ENCODE measurements at places on chromosomes 2 and 18.

DNA sequence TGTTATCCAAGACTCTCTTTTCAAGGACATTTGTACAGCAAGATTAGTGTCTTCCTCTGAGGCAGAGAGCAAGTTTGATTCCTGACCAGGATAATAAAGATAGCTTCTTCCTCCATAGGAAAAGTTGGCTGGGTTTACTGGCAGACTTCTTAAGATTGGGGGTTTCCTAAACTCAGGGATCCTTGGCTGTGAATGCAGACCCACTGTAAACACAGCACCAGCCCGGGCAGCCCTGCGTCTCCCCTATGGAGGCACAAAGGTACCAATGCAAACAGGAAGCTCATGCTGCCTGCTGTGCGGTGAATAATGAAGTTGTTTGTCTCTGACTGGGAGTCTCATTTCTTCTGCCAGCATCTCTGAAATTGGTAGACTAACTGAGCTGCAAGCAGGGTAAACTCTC is 96.2 kb upstream of the ARHGAP28 start:
- no peak for DNase-seq

DNA sequence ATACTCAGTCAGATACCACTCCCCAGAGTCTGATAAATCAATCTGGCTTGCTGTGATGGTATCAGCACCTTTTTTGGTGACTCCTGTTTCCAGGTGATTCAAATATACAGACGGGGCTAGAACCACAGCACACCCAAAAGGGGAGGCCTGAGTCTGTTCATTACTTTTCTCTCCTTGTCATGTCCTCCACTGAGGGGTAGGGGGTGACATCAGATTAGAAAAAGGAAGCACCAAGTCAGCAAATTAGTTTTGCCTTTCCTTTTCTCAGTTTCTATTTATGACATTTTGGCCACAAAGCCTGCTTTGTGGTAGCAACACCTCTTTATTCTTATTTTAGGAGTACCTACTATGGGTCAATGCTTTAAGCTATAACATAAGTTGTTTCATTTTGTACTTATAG is 127.4 kb downstream of the CCDC102B start:
- DNase-seq, result no peak

GRCh38 chr2:178110681-178111080 is 1.6 kb upstream of the RBM45 start:
- no peak for DNase-seq

DNA sequence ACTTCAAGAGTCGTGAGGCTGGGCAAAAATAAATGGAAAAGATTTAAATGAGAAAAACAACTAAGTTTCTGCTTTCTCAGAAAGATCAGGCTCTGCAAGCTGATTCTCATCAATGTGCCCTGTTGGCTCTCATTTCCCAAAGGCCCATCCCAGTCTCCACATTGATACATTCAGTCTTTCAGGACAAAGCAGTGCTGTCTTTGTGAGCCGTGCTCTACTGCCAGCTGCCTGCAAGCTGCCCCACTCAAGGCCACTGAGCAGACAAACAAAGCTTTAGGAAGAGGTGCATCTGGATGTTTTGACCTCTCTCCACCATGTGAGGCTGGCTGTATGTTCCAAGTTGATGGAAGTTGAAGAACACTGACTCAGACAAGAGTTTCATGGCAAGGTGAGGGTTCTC is 48.8 kb downstream of the FSHR start:
- DNase-seq, result no peak

- DNase-seq, result peak; percentile 1
These were observed 114.7 kb upstream of the STON1 start for GRCh38 chr2:48414980-48415835.

GRCh38 chr2:96928277-96928781 is 58.1 kb downstream of the FAM178B start:
- no peak for DNase-seq

DNA sequence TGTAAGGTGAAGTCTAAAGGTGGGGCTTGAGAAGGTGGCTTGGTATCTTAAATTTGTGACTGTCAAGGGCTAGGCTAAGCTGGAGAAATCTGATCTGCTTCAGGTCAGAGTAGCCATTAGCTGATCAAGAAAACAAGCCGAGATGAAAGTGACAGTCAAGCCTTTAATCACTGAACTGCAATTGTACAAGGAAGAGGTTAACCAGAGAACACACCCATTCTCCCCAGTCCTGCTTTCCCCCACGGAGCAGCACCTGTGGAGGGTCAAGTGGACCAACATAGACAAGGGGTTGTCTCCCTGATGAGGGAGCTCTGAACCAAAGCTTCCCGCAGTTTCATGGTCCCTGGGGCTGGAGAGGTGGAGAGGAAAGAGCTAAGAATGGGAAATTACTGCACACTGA is 901.2 kb downstream of the DCC start:
- no peak for DNase-seq

- DNase-seq, result no peak
These were observed 89.7 kb downstream of the NPAS2 start for GRCh38 chr2:100909534-100910081.

- no peak for DNase-seq
These were observed 27.7 kb upstream of the ATRAID start for GRCh38 chr2:27184115-27184514.

GRCh38 chr2:70094978-70095719 is 7.9 kb downstream of the PCBP1 start:
- DNase-seq, result no peak

- no peak for DNase-seq
These were observed 15.5 kb downstream of the CUL3 start for GRCh38 chr2:224569654-224570053.

DNA sequence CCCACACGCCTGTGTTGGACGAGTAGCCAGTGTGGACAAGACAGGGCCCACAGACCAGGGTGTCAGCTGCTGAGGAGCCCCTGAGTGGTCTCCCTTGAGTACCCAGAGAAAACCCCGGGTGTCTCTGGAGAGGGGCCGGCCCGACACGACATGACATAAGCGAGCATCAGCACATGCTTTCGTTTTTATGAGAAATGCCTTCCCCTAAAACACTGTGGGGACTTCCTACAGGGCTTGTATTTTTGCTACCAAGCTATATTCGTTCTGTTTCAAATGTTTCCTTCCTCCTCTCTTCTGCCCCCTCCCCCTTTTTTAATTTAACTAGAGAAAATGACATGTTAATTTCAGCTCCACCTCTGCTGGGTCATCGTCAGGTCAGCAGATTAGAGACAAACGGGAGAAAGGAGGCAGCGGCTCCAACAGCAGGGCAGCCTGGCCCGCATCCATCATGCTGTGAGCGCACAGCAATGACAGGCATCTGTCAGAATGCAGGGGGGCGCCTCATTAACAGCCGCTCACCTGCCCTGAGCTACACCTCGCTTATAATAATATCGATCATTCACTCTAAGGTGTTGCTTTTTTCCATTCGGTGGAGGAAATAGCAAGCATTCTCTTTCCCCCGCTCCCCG is 286.2 kb downstream of the ZNF516 start:
- DNase-seq, result no peak

GRCh38 chr2:236753606-236754270 is 184.1 kb downstream of the ACKR3 start:
- DNase-seq, result no peak

DNA sequence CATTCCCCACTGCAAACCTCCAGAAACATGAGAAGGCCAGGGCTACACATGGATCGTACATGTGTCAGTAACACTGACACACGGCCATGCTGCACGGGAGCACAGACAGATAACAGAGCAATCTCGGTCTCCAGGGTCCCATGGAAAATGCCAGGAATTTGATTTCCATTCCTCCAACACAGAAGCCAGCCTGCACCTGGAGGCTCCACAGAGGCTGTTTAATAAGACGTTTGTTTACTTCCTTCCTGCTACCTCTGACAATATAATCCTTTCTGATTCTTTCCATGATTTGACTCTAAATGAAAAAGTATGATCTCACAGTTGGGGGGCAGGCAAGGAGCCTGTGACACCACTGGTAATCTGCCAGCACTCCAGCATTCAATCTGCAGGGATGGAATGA is 210.9 kb upstream of the DDX18 start:
- no peak for DNase-seq

GRCh38 chr2:68206793-68207192 is 45.5 kb downstream of the PPP3R1 start:
- DNase-seq, result no peak

GRCh38 chr18:12515550-12515949 is 107.8 kb downstream of the PRELID3A start:
- no peak for DNase-seq

DNA sequence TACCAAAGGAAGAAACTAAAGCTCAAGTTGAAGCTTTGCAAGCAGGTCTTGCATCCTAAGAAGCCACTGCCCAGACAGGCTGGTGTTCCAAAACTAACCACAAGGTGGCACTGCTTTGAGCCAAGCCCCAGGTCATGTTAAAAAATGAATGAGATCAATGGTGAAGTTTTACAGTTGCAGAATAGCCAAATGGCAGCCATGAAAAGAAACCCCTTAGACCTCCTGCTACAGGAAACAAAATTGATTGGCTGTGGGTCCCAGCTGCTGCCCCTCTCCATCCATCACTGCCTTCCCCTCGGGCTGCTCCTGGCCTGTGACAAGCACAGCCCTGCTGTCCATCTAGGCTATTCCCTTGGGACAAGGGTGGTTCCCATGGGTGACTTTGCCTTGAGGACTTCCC is 20.7 kb upstream of the MREG start:
- DNase-seq, result peak; percentile 42

DNA sequence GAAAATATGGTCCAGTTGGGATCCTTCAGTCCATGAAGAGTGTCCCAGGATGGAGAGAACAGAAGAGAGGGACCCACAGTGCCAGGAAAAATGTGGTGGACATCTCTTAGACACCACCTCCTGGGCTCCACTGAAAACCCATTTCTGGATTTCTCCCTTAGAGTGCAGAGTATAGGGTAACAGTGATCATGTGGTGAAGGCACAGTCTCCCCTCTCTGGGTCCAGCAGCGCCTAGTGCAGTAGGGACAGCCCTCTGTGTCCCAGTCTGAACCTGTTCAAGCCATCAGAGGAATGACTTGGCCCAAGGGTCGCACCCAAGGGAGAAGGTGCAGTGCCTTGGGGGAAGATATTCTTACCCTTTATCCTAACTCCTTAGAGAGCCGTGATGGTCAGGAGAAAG is 30.1 kb downstream of the TET3 start:
- DNase-seq, result no peak

GRCh38 chr2:42659609-42660008 is 91.2 kb downstream of the MTA3 start:
- DNase-seq, result no peak

- DNase-seq, result no peak
These were observed 143.1 kb upstream of the ZNF236 start for GRCh38 chr18:76679259-76679658.

DNA sequence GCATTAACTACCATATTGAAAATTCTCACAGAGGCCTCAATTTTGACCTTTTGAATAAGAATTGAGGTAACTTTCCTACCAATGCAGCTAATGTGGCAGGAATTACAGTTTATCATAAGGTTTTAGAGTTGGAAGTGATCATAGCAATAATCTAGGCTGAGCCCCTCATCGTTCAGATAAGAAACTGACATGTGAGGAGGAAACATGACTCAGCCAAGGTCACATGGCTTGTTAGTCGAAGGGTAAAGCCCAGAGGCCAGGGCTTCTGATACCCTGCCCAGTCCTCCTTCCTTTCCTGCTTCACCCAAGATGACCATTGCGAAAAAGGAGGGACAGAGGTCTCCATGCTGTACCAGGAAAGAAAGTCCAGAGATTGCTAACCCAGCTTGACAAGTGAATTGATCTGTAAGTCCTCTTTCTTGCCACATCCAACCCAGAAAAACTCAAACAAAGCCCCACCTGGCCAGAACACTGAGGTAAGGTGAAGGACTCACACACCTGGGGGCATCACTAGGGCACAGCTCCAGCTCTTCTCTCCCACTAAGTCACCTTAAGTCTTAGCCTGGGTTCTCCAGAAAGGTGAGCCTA is 174.8 kb downstream of the EN1 start:
- DNase-seq, result no peak

DNA sequence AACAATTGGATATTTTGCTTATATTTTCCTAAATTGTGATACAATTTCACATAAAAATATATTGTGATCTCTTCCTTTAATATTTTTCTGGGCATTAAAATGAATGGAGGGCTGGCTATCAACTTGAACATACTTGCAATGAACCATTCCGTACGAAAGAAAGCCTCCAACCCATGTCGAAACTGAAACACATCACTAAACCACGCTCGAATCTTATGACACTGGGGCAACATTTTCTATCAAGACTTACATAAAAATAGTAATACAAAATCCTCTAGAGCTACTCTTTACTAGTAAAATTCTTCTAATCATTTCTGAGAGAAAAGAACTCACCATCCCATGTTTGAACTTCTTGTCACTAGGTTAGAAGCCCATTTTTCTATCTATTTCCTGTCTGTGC is 132.8 kb upstream of the DOK6 start:
- no peak for DNase-seq

- DNase-seq, result peak; percentile 65
These were observed 38.2 kb downstream of the EFEMP1 start for GRCh38 chr2:55885127-55885943.

- DNase-seq, result no peak
These were observed 22.9 kb downstream of the DARS1 start for GRCh38 chr2:135962366-135963123.

GRCh38 chr2:167198009-167198408 is 309.7 kb downstream of the XIRP2 start:
- no peak for DNase-seq

DNA sequence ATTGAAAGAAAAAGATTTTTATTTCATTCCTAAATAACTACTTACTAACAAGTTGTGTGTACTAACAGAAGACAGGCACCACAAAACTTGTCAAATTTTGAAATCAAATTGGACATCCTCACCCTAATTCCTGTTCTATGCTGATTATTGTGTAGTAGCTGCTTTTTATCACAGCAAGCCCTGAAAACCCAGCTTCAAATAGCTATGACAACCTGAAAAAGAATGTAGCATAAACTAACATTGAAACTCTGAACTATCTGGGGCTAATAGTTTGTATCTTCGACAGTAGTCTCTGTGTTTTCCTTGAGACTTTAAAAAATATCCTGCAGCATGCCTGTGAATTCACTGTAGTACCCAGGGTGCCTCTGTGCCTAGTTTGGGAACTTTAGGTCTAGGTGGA is 122.6 kb downstream of the WDPCP start:
- DNase-seq, result no peak

DNA sequence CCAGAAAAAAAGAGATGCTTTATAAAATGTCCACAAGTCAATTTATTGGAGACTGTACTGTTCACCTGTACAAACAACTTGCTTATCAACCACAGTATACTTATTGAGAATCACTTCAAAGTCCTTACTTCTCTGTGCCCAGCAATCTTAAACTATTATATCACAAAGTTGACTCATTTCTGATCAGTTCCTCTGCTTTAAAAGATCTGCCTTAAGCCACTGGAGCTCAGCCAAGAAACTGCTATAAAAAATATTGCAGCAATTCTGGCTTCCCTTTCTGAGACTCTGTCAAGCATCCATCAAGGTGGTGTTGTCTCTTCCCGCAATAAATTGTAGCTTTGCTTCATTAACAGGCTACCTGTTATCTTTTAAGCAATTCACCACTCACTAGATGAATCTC is 375.2 kb upstream of the SPHKAP start:
- DNase-seq, result no peak

- no peak for DNase-seq
These were observed 19.1 kb upstream of the GCFC2 start for GRCh38 chr2:75729861-75730260.

GRCh38 chr2:72983500-72984161 is 66.3 kb downstream of the EMX1 start:
- no peak for DNase-seq
